Fibroblast of the conjunctiva (primary cell): ENCODE measurements at places on chromosomes 12 and 14.

DNA sequence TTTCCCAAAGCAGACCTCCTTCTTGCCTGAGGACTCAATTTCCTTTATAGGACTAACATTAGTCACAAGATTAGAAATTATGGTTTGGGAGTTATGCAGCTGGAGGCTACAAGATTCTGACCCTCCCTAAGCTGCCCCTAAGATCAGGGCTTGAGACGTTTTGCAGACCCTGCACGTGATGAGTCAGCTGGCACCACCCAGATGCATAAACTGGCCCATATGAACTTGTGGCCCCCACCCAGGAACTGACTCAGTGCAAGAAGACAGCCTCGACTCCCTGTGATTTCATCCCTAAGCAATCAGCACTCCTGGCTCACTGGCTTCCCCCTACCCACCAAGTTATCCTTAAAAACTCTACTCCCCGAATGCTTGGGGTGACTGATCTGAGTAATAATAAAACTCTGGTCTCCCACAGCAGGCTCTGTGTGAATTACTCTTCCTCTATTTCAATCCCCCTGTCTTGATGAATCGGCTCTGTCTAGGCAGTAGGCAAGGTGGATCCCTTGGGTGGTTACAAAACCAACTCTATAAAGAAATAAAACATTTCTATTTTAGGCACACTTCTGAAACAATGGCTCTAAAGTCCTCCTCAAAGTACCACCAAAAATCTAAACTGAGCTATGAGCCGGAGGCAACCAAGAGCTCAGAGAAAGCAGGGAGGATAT is 233.4 kb downstream of the TMEM132D start:
- peak; percentile 13 for DNase-seq

DNA sequence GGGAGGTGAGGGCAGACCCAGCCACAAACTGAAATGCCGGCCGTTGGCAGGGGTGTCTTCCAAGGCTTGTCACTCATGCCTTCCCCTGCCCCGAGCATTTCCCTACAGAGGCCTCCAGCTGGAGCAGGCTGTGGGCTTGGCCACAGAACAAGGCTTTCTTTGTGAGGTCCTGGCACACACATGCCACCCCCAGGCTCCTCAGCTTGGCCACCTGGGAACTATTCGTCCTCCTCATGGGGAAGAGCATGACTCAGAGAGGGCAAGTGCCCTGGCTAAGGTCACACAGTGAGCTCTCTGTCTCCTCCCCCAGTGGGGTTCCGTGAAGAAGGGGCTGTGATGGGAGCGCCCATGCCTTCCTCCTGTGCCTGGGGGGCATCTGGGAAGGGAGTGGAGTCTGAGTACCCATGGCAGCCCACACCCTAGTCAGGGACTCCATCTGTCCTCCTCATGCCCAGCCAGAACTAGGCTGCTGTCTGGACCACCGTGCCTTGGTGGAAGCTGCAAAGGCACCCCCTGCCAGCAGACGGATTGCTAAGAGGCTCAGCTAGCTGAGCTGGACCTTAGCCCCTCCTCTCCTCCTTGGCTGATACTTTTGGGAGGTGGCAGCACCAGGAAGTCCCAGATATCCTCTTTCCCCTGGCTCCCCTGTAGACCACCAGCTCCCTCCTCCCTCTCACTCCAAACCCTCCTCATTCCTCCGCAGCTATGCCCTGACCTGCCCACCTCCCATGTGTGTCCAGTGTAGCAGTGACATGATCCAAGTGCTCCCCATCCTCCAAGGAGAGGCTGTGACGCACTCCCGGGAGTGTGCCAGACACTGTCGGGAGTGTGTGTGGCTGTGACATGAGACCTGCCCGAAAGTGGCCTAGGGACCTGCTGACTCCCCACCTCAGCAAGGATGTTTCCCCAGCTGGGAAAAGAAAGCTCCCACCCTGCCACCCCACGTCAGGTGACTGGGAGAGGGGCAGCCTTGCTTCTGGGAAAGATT is 21.4 kb downstream of the ABCB9 start:
- no peak for DNase-seq

GRCh38 chr12:62347922-62348650 is 87.9 kb downstream of the USP15 start:
- DNase-seq: no peak

GRCh38 chr14:78130356-78130755 is 39.8 kb upstream of the NRXN3 start:
- DNase-seq: no peak

- no peak for DNase-seq
Observed at GRCh38 chr12:71791473-71792150, 36.9 kb downstream of the RAB21 start.
